ENCODE measurements at places on chromosomes 13 and 19. TPM values are rescaled to one million over a fixed set of nuclear protein-coding genes. Genes with fewer than 3 reads are reported as not detected.

The ZNF799 gene
- total RNA-seq: 5.1 TPM

The ZNF433 gene
- total RNA-seq: 6.0 TPM

The RLN3 gene
- total RNA-seq: not detected

The OR4F17 gene
- not detected for total RNA-seq

The ZNF135 gene
- not detected for total RNA-seq

The ICAM3 gene
- 206 TPM for total RNA-seq

The ATP13A1 gene
- 39.6 TPM for total RNA-seq

The ZNF235 gene
- 11.1 TPM for total RNA-seq

The C13orf46 gene
- total RNA-seq: not detected

The WDR87 gene
- total RNA-seq: not detected

The MUC16 gene
- not detected for total RNA-seq

The RCBTB1 gene
- total RNA-seq: 45.1 TPM

The CLEC17A gene
- total RNA-seq: 17.6 TPM

The PABPC3 gene
- total RNA-seq: 0.14 TPM

The PRTN3 gene
- not detected for total RNA-seq

The GPALPP1 gene
- total RNA-seq: 36.2 TPM

The BRME1 gene
- total RNA-seq: not detected

Measured in Karpas-422 (cell line).